Activated CD4-positive, alpha-beta T cell treated with anti-CD3 and anti-CD28 coated beads, Interleukin-2, amount 50 U/mL, for 24 hours (primary cell): ENCODE measurements at places on chromosomes 1 and 21.

- DNase-seq: no peak
Measured at GRCh38 chr1:216750031-216750627, 26.9 kb upstream of the ESRRG start.

- DNase-seq: no peak
Measured at GRCh38 chr1:17274186-17275170, 25.6 kb downstream of the PADI3 start.

GRCh38 chr1:7657287-7658016, 113.6 kb upstream of the VAMP3 start:
- DNase-seq: no peak

DNA sequence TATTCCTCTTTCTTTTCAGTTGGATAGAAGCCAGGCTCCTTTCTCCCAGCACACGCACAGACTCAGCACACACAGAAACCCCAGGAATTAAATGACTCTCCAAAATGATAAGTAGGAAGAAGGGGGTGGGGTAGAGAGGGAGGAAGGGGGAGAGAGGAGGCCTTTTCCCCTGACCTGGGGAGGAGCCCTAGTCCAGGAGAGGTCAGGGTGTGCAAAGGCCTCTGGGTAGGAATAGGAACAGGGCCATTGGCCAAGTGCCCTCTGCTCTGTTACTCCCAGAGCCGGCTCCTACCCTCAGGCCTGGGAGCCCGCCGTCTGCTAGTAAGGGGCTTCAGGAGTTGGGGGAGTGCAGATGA, 35.6 kb upstream of the PUM1 start:
- DNase-seq: no peak

DNA sequence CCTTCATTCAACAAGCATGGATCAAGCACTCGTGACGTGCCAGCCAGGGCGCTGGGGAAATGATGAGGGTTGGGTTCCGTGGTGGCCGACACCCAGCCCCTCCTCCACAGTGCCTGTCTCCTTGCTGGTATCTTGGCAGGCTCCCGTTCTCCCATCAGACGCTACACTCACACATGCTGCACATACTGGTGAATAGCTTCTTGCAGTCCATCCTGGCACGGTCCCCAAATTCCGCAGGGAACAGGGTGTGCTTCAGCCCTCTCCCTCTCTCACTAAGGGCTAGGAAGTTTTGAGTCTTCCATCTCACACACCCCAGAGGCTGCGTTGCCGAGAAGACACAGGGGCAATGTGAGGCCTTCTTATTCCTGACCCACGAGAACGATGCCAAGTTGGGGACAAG, 10.1 kb upstream of the MEF2D start:
- no peak for DNase-seq

GRCh38 chr1:109659997-109660690, 4.2 kb downstream of the GSTM4 start:
- DNase-seq: no peak

DNA sequence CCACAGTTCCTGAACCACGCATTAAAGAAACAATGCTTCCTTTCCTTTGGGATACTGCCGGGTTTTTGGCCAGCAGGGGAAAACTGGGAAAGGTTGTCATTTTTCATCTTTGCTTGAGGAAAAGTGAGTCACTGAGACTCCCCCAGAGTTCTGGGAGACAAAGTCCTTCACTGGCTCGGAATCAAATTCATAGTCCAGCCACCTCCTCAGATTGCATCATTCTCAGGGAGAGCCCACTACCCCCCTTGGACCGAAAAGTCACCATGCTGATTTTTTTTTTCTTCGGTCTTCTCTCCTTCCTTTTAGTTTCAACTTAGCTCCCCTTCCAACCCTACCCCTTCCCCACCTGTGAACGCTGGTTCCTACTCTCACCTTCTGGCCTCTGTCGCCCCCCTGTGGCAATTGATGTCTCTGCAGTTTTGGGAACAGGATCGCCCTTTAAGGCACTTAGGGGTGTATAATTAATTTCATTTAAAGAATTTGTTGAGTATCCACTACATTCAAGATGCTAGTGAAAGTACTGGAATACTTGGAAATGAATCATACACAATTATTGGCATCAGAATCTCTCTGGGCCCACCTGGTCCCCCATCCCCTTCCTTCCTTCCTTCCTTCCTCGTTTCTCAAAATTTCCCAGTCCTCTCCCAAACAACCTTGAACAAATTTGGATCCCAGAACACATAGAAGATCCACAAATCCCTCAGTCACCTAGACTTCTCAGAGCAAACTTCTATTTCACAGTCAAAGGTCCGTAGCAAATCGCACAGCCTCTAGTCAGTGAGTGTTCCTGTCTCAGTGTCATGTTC, 6.9 kb downstream of the ACKR1 start:
- DNase-seq: peak; percentile 43

- DNase-seq: peak; percentile 11
Measured at GRCh38 chr1:158203693-158204457, 23.2 kb downstream of the CD1D start.

GRCh38 chr1:227234998-227235405, 83.3 kb downstream of the CDC42BPA start:
- no peak for DNase-seq

DNA sequence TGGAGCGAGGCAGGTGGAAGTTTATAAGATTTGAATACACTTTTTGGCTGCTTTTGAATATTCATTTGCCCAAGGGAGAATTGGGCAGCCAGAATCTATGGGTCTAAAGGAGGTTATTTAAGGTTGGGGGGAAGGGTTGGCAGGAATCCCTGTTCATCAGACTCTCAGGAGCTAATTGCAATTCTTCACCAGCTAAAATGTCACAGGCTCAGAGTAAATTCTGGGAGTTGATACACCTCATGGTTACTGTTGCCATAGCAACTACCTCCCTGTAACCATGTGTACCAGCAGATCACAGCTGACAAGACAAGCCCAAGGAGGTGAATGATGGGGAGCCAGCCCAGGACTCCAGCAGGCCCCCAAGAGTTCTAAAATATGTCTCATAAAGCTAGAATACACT, 75.5 kb downstream of the CAMK2N1 start:
- no peak for DNase-seq

GRCh38 chr1:173427146-173428054, 49.7 kb upstream of the PRDX6 start:
- no peak for DNase-seq

- DNase-seq: no peak
Measured at GRCh38 chr1:178500091-178500770, 3.5 kb upstream of the CLEC20A start.

DNA sequence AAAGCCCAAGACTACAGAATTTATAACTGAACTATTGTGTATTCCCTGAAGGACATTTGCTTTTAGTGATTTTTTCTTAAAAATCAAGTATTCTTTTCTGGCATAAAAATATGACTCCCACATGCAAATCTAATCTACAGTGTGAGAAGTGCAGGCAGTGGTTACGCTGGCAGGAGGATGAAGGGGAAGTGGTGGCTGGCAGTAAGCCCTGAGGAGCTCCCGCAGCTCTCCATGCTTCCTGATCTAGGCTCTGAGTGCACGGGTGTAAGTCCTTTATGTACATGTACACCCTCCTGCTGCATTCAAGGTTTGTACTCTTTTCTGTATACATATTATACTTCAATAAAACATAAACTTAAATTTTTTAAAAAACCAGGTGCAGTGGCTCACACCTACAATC, 67.5 kb upstream of the PRDX6 start:
- no peak for DNase-seq

- no peak for DNase-seq
Measured at GRCh38 chr1:28428012-28428411, 58.5 kb downstream of the PHACTR4 start.

- DNase-seq: no peak
Measured at GRCh38 chr1:88230126-88230525, 453.9 kb upstream of the PKN2 start.

GRCh38 chr1:64898107-64898861, 68.1 kb downstream of the JAK1 start:
- no peak for DNase-seq

- DNase-seq: no peak
Measured at GRCh38 chr1:3015744-3016143, 5.5 kb upstream of the ACTRT2 start.

DNA sequence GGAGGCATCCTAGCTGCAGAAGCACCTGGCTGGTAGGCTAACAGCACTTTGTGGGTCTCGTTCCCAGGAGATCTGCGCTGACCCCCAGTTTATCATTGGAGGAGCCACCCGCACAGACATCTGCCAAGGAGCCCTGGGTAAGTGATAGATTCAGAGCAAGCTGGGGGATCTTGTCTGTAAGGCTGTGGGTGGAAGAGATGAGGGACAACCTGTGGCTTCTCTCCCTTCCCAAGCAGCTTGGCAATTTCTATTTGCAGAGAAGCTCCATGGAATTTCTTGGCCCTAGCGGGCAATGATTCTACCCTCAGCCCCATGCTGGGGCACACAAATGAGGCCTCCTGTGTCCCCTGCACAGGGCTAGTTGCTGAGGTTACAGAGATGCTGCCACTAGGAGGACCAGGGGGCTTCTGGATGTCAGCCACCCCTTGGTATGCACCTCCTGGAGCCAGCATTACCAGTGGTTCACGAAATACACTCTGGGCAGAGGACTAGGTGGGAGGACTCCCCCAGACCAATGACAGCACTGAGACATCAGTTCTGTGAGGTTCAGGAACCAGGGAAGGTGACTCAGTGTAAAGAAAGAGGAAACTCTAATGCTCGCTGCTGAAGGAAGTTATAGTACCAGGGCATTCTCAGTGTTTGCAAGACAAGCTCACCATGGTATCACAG, 5.5 kb downstream of the CAPN2 start:
- DNase-seq: no peak

GRCh38 chr1:227712648-227713047, 22.5 kb downstream of the JMJD4 start:
- DNase-seq: no peak

GRCh38 chr1:155077758-155078445, 735 bp upstream of the EFNA3 start:
- DNase-seq: no peak

DNA sequence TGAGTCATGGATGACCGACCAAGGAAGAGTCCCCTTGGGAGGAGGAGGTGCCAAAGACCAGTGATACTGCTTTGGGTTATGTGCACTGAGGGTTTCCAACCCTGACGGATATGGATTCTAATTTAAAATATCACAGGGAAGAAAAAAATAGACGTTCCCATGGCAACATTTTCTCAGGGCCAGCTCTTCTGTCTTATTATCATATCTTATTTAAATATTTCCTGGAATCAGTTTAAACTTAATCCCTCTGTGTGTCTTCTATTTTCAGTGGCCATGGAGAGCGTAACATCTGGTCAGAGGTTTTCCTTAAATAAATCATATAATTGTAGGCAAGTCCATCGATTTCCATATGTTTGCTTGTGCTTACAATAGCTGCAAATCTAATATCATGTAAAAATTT, 205.4 kb upstream of the FMN2 start:
- DNase-seq: no peak
